ENCODE measurements at places on chromosomes 12 and 14.
A peak's percentile ranks its signal among the peaks of the same experiment; 100 is the strongest.

GRCh38 chr12:65343801-65344200 is 65.3 kb downstream of the MSRB3 start:
- no peak for DNase-seq
- H3K27ac ChIP-seq, result no peak overlapping the region
- H3K4me1 ChIP-seq, result no peaks in the 10 kb centered on the region

- no peak overlapping the region for H3K4me3 ChIP-seq
- no peaks in the 10 kb centered on the region for H3K36me3 ChIP-seq
- peaks cover 6% of the 10 kb centered on the region for H3K4me1 ChIP-seq
These were observed 123.8 kb downstream of the GCH1 start for GRCh38 chr14:54778618-54779345.

DNA sequence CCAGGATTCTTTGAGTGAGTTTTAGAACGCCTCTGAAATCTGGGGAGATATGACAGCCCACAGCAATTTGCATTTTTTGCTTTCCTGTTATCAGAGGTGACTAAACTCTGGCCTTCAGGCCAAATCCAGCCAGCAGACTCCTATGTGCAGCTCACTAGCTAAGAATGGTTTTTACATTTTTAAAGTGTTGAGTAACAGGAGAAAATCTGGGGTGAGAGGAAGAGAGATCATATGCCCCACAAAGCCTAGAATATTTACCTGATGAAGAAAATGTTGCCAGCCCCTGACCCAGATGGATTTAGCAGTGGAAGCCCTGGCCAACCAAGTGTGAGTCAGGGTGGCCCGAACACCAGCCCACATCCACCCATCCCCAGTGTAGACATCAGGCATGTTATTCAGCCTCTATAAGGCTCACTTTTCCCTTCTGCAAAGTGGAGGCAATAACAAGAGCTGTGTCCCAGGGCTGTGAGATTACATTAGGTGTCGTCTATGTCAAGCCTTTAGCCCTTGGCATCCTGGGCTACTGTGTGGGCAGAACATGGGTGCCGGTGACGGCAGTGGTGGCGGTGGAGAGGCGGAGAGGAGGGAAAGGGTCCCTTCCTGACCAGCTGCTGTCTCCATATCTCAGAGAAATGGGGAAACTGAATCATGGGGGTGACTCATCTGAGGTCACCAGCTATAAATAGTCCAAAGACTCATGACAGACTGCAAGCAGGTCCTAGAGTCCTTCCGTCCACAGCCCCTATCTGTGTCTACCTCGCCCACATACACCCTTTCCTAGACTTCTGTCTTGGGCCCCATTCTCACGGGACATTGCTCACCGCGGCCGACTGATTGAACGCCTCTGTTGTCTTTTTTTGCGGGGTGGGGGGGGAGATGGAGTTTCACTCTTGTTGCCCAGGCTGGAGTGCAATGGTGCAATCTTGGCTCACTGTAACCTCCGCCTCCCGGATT is 32.6 kb upstream of the CD9 start:
- H3K4me1 ChIP-seq, result peaks cover 13% of the 10 kb centered on the region
- no peak for DNase-seq
- H3K27me3 ChIP-seq, result no peaks in the 10 kb centered on the region
- H3K4me3 ChIP-seq, result no peak overlapping the region

DNA sequence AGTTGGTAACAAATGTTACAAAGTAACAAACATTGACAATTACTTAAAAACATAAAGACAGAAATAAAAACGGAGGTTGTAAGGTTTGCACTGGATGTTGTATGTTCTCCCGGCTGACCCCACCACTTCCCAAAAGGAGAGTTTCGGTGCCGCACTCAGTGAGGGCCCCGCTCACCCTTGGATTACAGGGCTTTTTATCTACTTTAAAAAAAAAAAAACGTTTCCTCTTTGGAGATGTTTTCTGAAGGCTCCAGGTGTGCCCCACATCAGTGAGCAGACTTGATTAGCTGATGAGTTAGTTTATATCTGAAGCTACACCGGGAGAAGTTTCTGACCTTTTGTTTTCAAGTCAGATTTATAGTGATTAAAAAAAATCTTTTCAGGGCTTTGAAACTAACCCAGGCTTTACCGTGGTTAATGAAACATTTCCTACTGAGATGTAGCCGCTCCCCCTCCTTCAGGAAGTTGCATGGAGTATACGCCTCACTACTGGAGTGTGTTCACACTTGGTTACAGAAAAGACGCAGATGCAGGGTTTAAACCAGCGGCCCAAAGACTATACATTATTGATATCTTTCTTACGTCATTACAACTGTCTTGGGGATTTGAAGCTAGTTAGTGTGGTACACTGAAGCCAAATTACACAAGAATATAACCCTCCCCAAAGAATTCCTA is 38.0 kb upstream of the BCL7A start:
- no peaks in the 10 kb centered on the region for H3K36me3 ChIP-seq
- no peak for DNase-seq
- H3K4me3 ChIP-seq, result no peak overlapping the region
- H3K27me3 ChIP-seq, result no peaks in the 10 kb centered on the region
- no peak overlapping the region for H3K27ac ChIP-seq

- no peak for DNase-seq
- H3K4me3 ChIP-seq, result no peak overlapping the region
- H3K4me1 ChIP-seq, result no peaks in the 10 kb centered on the region
These were observed 242.3 kb upstream of the GRIP1 start for GRCh38 chr12:66921151-66921550.

DNA sequence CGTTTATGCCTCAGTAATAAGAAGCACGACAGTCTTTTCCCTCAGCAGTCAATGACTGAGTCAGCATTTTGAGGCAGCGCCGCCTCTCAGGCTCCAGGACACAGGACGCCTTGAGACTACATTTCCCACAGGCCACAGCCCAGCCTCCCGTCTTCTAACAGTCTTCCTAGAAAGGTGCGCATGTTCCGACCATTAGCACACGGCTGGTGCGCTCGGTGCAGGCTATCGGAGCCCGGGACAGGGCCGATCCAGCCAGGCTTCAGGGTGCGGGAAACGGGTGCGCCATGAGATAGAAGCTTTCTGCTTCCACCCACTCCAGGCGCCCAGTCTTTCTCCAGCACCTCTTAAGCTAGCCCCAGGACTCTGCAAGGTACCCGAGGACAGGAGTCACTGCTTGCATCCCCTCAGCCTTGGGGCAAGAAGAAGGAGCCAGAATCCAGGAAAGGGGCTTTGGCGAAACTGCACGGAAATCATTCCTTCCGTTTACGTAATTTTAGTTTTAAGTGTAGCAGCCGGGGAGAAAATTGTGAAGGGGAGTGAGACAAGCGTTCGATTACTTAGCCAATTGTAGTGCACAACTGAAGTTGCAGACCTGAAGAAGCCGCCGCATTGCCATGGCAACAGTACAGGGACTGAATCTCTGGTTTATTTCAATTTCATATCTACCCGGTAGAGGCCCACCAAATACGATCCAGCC is 54.0 kb downstream of the ZNF641 start:
- peaks cover 5% of the 10 kb centered on the region for H3K4me1 ChIP-seq
- peak overlapping the region; percentile 43 for H3K4me3 ChIP-seq
- H3K36me3 ChIP-seq, result no peaks in the 10 kb centered on the region
- no peaks in the 10 kb centered on the region for H3K27me3 ChIP-seq
- no peak for DNase-seq
- no peak overlapping the region for H3K27ac ChIP-seq

GRCh38 chr14:80491131-80491530 is 279.8 kb upstream of the DIO2 start:
- no peaks in the 10 kb centered on the region for H3K36me3 ChIP-seq
- H3K4me3 ChIP-seq, result no peak overlapping the region
- H3K27ac ChIP-seq, result peak overlapping the region; percentile 8
- H3K4me1 ChIP-seq, result peaks cover 9% of the 10 kb centered on the region

DNA sequence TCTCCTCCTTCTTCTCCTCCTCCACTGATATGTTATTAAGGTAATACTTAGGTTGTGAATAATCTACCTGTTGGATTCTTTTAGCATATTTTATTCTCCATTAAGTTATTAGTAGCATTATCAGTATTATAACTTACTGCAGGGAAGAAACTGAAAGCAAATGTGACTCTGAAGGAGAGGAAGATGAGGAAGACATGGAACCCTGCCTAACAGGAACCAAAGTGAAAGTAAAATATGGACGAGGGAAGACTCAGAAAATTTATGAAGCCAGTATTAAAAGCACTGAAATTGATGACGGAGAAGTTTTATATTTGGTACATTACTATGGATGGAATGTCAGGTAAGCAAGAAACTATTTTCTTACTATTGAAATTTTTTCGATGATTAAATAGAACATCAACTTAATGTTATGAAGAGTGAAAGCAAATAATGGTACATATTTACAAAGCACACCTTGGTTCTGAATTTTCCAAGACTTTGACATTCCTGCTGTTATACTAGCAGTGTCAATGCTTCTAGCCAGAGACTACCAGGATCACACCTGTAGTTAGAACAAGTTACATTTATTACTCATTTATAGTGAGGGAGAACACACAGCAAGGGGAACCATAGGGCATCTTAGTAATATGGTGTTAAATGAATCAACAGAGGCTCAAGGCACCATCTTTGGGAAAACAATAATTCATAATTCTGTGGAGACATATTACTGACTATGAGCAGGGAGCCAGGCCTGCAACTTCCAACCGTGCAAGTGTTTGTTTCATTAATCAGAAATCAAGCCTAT is 42.0 kb upstream of the TOMM20L start:
- peak overlapping the region; percentile 4 for H3K27ac ChIP-seq
- no peaks in the 10 kb centered on the region for H3K27me3 ChIP-seq
- no peaks in the 10 kb centered on the region for H3K36me3 ChIP-seq
- H3K4me3 ChIP-seq, result no peak overlapping the region
- H3K4me1 ChIP-seq, result peaks cover 17% of the 10 kb centered on the region

DNA sequence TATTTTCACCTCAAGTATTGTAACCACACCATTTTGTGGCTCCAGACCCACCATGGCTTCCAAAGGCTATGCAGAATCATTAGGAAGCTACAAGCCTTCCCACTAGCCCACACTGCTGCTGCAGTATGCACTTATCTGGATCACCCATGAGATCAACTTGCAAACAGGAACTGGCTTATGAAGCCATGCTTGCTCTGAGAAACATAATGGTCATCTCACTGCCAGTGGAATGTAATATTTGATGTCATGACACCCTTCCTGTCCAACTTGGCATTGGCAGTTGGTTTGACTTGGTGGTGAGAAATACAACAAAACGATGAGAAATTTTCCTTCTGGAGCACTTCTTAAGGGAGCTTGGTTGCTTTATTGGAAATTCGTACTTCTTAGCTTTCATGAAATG is 69.3 kb upstream of the FRMD6 start:
- H3K27ac ChIP-seq, result no peak overlapping the region
- no peaks in the 10 kb centered on the region for H3K4me1 ChIP-seq
- no peaks in the 10 kb centered on the region for H3K36me3 ChIP-seq
- no peaks in the 10 kb centered on the region for H3K27me3 ChIP-seq
